ENCODE measurements at places on chromosomes 2 and 18.

- no peak for DNase-seq
These were observed 24.9 kb upstream of the COL3A1 start for GRCh38 chr2:188949046-188949818.

DNA sequence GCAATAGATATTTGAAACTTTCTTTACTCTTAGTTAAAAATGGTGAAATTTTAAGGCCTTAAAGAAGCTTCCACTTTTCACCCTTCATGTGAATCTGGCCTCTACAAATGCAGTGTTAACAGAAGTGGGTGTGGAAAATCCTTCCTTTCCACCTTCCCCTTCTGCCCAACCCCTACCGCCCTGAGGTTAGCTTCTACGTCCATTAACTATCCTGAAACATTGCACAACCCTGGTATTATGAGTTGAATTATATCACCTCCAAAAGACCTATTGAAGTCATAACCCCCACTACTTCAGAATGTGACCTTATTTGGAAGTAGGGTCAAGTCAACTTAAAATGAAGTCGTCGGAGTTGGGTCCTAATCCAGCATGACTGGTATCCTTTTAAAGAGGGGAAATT, 80.8 kb upstream of the ACSL3 start:
- DNase-seq, result no peak

DNA sequence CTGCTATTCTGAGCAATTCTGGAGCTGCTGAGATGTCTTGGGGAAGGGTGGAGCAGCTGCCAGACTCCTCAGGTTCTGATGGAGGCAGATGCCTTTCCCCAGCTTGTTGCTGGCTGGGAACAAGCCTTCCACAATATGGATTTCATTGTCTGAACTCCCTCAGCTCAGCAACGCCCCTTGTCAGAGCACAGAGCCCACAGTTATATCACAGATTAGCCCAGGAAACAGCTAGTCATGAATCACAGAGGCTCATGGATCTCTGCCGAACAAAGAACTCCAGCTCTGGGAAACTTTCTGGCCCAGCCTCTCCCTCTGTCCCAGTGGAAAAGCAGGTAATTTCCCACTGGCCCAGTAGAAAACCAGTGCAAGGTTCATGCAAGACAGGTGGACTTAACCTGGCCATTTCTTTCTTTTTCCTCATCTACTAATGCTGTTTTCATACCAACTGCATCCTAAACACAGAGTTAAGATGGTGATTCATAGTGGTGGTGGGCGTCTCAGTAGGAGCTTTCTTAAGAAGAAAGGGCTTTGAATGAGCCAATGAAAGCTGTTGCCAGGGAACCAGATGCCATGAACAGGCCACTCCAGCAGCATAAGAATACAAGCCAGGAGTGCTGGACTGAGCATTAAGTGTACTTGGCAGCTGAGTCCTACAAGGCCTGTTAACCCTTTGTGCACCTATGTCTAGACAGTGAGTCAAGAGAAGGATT, 8.7 kb upstream of the KIAA2012 start:
- no peak for DNase-seq

DNA sequence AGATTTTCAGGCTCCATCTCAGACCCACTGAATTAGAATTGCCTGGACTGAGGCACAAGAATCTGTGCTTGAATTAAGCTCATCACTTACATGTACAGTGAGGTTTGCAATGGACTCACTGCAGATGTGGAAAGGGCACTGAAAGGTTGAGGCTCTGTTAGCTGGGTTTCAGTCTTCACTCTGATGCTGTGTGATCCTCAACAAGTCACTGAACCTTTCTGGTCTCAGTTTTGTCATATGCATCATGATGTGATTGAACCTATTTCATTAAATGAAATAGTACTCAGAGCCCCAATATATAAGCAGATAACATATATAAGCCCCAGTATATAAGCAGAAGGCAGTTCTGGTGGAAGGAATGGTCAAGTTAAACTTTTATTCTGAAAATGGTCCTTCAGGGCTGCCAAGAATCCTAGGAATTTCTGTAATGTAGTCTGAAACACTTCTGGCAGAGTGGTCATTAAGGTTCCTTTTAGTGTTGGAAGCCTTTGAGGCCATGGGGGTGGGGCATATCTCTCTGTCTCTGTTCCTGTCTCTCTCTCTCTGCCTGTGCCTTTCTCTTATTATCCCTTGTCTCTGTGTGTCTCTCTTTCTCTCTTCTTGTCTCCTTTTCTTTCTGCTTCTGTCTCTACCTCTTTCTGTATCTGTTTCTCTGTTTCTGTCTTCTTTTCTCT, 110.4 kb downstream of the ADCYAP1 start:
- DNase-seq, result no peak

- no peak for DNase-seq
These were observed 30.3 kb upstream of the KLF11 start for GRCh38 chr2:10012963-10013461.

GRCh38 chr18:5546660-5547059, 2.9 kb upstream of the EPB41L3 start:
- no peak for DNase-seq

GRCh38 chr2:118459426-118459825, 371.2 kb downstream of the INSIG2 start:
- DNase-seq, result no peak

DNA sequence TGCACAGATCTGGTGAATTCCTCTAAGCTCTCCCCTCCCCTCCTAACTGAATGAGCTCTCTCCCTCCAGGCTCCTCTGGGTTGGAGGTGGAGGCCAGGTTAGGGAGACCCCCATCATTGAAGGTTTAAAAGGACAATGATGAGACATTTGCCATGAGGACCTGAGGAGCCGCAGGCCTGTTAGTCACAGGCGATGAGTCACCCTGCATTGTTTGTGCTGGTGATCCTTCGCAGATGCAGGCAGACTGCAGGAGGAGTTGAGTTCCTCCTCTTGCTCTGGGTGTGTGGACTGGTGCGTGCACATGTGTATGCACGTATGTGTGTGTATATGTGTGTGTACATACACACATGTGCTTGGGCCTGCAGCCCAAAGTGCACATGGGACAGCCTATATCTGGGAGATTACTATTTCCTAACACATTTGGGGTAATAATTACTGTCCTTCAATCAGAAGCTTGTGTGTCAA, 42.0 kb downstream of the MCFD2 start:
- no peak for DNase-seq

- DNase-seq, result no peak
These were observed 63.3 kb downstream of the COL3A1 start for GRCh38 chr2:189037518-189037917.

GRCh38 chr2:210363261-210363660, 48.3 kb upstream of the MYL1 start:
- DNase-seq, result no peak

GRCh38 chr2:113209646-113210171, 35.9 kb downstream of the PSD4 start:
- DNase-seq, result no peak

GRCh38 chr2:20576598-20577115, 74.2 kb downstream of the HS1BP3 start:
- no peak for DNase-seq

GRCh38 chr2:99879481-99879880, 262.9 kb downstream of the AFF3 start:
- DNase-seq, result no peak

GRCh38 chr18:49655266-49656072, 93.6 kb downstream of the LIPG start:
- DNase-seq, result no peak

- DNase-seq, result no peak
These were observed 17.3 kb downstream of the PFN4 start for GRCh38 chr2:24105816-24106215.

DNA sequence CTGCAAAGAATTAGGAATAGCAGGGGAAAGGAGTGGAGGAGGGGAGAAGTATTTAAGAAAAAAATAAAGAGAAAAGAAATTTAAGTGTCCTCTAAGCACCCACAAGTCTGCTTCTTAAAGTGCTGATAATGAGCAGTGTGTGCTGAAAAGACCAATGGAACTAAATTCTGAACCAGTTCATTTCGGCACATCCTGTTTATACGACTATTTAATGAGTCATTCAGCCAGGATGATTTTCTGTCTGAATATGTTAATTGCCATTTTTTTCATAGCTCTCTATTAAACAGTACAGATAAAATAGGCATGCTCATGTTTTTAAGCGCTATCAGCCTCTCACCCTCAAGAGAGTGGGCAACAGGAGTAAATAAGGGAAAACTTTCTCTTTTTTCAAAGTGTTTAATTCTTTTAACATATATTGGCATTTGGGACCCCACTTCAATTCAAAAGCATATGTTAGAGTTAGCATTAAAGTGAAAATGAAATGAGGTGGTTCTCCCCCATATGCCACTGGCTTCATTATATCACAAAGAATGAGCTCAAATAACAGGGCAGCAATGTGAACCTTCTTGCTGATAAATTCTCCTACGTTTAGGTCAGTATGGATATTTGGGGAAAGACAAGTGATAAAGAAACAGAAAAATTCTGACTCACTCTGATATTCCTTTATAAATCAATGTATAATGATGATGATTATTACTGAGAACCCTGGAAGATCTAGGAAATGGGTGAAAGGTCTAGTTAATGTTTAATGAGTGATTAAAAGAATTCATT, 87.5 kb downstream of the TCF4 start:
- DNase-seq, result no peak

GRCh38 chr2:237427769-237428506, 14.0 kb upstream of the COL6A3 start:
- DNase-seq, result no peak

DNA sequence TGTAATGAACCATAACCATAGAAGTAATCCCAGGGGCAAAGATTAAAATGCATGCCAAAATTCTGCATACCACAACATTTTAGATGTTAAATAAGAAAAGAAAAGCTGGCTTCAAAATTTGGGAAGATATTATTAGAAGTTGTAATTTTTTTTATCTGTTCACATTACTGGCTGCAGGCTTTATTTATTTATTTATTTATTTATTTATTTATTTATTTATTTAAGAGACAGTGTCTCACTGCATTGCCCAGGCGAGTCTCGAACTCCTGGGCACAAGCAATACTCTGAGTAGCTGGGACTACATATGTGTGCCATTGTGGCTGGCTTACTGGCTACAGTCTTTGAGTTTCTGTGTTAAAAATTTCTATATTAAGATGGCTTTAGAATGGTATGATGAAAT, 66.5 kb upstream of the PNPT1 start:
- DNase-seq, result no peak

- no peak for DNase-seq
These were observed 281.1 kb downstream of the ARHGAP15 start for GRCh38 chr2:143410082-143410897.

DNA sequence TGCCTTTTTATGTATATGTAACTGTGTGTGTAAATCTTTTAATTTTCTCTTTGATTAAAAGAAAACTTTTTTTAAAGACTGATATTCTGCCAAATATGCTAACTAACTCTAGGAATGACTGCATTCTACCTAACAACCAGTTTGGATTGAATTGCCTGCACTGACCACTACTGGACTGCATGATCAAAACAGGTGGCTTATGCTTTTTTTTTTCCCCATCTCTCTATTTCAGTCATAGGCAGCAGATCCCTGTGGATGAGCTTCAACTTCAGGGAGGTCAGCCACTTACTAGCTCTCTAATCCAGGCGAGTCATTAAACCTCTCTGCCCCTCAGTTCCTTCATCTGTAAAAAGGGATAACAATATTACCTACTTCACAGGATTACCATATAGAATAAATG, 138.6 kb upstream of the SERTAD2 start:
- no peak for DNase-seq

DNA sequence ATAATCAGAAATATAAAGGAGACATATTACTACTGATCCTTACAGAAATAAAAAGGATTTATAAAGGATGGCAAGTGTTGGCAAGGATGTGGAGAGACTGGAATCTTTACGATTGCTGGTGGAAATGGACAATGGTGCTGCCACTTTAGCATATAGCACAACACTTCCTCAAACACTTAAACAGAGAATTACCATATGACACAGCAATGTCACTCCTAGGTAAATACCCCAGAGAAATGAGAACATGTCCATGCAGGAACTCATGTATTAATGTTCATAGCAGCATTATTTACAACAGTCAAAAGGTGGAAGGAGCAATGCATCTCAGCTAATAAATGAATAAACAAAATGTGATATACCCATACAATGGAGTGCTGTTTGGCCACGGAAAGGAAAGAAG, 137.5 kb downstream of the NDUFA10 start:
- DNase-seq, result no peak

- DNase-seq, result no peak
These were observed 6.1 kb upstream of the AMMECR1L start for GRCh38 chr2:127891811-127892210.

DNA sequence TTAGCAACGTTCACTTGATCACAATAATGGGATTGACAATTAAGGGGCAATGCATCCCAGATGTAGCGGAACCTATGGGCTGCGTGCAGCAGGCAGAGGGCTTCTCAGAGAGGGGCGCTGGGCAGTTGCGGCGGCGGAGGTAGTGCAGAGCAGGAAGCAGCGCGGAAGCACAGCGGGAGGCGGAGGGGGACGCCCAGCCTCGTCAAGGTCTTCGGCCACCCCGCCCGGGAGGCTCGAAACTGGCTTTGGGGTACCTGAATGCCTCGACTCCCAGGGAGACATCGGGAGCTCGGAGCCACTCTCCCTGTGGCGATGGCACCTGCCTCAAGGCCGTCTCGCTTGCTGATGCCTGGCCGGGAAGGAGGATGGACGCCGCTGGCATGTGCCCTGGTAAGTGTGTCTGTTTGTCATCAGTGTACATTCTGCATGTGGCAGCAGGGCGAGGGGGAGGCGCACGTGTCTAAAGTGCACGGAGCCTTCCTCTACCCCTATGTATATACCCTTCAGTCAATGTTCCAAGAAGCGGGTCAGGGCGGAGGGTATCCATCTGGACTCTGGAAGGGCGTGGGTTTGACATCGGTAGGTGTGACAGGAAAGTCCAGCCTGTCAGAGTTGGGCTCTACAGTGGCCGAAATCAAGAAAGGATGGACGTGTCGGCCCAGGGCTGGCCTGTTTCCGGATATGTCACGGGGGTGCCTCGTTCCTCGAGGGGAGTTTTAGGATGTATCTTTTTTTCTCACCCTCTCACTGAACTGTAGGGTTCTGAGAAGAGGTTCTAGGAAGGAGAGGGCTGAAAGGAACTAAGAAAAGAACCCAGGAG, 7.5 kb upstream of the SP9 start:
- no peak for DNase-seq

GRCh38 chr2:101398116-101398821, 11.0 kb upstream of the CREG2 start:
- no peak for DNase-seq

DNA sequence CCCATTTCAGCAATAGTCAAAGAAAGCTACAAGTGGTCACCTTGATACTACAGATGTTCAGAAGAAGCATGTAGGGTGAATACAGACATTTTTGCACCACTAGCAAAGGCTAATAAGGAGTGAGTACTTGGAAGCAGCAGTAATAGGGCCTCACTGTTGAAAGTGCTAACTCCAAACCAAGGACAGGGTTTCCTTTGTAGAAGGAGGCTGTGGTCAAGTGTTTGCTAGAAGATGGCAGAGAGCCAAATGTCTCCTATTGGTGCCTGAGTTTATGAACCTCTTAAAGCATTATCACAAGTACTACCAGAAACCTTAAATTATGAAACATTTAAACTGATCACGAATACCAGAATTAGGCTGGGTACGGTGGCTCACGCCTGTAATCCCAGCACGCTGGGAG, 308.1 kb downstream of the ZEB2 start:
- no peak for DNase-seq

GRCh38 chr2:148756292-148756975, 111.9 kb downstream of the EPC2 start:
- no peak for DNase-seq

- DNase-seq, result no peak
These were observed 347.8 kb downstream of the ALK start for GRCh38 chr2:29573612-29574011.

Data from activated CD8-positive, alpha-beta memory T cell treated with anti-CD3 and anti-CD28 coated beads for 1 hour (primary cell).